ENCODE measurements at places on chromosomes 13 and 19.

GRCh38 chr13:48636550-48636949 is 17.2 kb upstream of the CYSLTR2 start:
- no peak for DNase-seq

DNA sequence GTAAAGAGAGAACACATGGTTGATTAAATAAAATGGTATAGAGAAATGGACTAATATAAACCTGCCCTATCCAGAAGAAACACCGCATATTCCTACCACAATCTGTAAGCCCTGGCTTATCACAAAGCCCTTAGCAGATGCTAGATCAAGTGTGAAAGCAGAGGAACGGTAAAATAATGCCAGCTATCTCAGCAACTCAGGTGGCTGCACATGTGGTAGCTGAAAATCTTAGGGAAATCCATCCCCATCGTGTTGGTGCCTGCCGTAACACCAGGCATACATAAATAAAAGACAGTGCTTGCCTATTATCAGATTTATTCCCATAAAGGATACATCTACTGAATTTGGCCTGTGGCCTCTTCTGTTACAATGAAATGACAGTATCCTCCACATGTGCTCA is 304.1 kb upstream of the MAB21L1 start:
- DNase-seq = no peak

- DNase-seq = no peak
These were observed 8.5 kb downstream of the ANGPTL8 start for GRCh38 chr19:11247934-11248333.

- no peak for DNase-seq
These were observed 7.1 kb upstream of the SHFL start for GRCh38 chr19:10079031-10079453.

- DNase-seq = no peak
These were observed 27.6 kb downstream of the ARHGEF18 start for GRCh38 chr19:7376151-7376852.

DNA sequence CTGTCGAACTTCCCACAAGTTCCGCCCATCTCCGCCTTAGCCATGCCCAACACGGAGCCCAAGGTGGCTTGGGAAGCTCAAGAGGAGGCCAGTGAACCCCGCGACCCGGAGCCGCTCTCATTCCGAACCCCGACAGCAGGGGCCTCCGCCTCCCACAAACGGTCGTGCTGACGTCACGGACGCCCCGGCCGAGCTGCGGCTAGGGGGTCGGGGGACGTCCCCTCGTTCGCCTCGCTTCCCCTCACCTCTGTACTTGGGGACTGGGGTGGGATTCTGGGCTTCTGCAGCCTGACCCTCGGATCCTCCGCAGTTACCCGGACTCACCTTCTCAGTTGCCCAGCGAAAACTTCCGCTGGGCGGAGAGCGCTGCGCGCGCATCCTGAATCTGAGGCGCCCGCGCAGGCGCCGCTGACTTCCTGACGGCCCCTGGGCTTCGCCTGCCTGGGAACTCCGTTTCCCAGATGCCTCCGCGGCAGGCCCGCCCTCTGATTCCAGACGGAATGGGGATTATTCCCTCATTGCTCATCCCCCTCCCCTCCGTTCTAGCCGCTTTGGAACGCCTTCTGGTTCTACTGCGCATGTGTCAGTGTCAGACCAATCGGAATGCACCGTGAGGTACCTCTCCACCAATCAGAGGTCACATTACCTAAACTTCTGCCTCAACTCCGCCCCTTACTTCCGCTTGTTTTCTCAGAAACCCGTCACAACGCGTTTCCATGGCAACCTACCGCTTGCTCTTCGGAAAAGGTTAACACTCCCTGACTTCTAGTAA is at the start of gene VRK3:
VRK3 (minus strand) TSS at position 351 of the 772 bp plus-strand sequence. CDS start 9,210 bp downstream, outside the sequence.
- DNase-seq = peak; percentile 93

DNA sequence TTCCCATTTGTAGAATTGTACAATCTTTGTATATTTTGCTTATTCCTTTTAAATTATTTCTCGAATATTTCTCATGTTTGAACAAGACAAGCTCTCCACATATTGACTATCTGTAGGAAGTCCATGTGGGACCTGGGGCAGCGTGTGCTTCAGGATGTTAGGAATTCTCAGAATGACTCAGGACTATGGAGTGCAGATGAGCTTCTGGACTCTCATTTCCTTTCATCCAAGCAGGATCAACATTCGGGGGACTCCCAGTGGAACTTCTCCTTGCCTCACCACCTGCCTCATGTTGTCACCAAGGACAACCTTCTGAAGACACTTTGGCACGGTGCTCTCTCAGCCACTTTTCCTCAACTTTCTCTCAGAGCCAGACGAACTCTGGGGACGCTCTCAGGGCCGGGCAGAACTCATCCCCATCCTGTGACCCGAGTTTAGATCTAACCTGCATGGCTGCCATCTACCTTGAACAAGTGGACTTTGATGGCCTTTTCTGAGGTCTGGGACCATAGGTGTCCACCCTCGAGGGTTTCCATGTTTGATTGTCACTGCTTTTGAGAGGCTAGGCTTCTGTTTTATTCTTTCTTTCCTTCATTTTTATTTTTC is 441.7 kb downstream of the IRS2 start:
- no peak for DNase-seq

All from T-helper 9 cell (primary cell).